ENCODE measurements at places on chromosomes 4 and X.

DNA sequence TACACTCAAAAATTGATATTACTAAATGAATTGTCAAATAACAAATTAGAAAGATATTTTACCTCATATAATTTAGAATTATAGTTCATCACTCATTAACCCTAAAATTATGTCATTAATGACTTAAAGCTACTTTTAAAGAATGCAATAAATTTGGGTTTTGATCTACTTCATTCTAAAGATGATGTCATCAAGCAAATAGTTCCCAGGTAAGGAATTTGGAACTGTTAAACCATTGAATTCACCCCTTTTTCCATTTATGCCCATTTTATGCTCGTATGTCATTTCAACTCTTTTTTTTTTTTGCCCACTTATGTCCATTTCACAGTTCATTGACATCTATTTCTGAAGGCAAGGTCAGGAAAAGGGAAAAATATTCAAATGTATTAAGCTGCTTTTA lies 135.5 kb downstream of the TLL1 start:
- DNase-seq, result no peak

GRCh38 chr4:81883530-81884450 lies 412.1 kb upstream of the RASGEF1B start:
- peak; percentile 22 for DNase-seq

DNA sequence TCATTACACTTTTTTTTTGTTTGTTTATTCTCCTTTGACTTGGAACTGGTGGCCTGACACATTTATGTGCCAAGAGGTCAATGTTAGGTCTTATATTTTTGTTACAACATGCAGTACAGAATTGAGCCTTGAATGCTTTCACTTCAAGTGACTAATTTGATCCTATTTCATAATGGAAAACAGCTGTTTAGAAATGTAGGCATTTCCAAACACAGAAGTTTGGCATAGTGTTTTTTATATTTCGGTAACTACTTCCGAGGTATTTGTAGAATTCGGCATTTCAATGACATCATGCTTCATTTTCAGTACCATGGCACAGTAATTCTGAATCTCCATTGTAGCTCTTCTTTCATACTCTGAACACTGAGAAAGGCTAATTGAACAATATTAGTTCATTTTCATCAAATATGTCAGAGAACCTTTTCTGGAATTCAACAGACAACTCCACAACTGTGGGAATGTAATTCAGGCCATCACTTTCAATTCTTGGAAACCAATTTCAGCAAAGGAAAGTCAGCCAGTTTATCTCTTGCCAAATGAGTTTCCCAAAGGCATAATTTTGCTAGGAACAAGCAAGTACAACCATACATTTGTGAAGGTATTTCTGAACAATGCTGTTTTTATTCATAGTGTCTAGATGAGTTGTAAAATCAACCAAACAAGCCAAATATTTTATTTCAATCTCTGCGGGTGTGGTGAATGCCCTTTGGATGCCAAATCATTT lies 11.4 kb downstream of the FAM120C start:
- DNase-seq, result no peak

- DNase-seq, result peak; percentile 71
Observed at GRCh38 chrX:154775419-154776349, 13.0 kb downstream of the DKC1 start.

GRCh38 chrX:40628506-40628905 lies 5.3 kb downstream of the MPC1L start:
- peak; percentile 26 for DNase-seq

- DNase-seq, result no peak
Observed at GRCh38 chrX:31629195-31629594, 557.4 kb upstream of the FTHL17 start.

DNA sequence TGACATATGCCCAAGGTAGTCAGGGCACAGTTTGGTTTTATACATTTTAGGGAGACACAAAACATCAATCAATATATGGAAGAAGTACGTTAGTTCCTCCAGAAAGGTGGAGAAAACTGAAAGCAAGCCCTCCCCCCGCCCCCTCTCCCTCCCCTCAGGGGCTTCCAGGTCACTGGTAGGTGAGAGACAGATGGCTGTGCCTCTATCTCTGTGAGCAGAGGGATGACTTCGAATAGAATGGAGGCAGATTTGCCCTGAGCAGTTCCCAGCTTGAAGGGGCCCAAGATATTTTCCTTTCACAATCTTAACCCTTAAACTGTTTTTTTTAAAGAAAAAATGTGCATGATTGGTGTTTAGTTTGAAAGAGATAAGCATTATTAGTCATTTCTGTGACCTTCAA lies 114.0 kb downstream of the PCDH10 start:
- no peak for DNase-seq

All from hematopoietic multipotent progenitor cell treated with erythropoietin and hydrocortisone succinate and interleukin-3 and kit ligand, for 4 days (in vitro differentiated cells).